ENCODE measurements at places on chromosomes 1 and 21.

- no peak for DNase-seq
These were observed 104.9 kb upstream of the EDEM3 start for GRCh38 chr1:184859381-184860105.

DNA sequence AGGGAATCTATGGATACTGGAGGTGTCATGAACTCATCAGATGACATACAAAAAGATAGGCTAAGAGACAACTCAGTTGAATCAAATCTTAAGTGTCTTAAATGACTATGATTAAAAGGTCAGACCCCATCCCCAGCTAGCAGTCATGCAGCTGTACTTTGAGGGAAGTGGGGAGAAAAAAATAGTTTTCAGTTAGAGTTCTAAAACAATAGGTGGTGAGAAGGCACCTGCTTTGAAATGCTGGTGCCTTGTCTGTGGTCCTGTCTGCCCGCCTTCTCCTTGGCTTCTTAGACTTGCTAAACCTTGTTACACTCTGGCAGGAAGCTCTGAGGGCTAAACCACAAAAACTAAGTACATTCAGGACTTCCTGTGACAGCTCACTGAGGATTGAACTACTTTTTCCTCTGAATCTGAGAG is 15.3 kb downstream of the CD2 start:
- DNase-seq = no peak

DNA sequence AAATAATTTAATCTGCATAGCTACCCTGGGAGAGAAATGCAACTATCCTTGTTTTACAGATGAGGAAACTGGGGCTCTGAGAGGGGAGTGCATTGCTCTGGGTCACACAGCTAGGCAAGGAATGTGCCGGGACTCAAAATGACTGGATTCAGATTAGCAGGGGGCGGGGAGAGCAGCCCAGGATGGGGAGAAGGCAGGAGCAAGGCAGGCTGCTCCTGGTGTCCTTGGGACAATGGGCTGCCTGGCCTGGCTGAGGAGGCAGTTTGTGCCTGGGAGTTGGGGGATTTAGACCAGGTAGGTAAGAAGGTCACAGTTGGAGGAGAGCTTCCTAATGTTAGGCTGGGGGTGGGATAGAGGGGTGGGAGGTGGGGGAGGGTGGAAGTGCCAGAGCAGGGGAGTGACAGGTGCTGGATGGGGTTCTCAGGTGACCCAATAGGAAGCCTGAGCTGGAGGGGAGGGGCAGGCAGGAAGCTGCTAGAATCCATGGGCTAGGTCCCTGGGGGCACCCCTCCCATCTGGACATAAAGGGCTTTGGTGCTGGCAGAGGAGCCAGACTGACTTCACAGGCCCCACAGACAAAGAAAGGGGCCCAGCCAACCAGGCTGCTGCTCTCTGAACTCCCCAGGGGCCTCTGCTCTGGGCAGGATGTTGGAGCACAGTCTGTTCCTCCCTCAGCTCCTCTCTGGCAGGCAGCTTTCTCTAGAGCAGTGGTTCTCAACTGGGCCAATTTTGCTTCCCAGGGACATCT is 29.0 kb downstream of the TRIM62 start:
- no peak for DNase-seq

DNA sequence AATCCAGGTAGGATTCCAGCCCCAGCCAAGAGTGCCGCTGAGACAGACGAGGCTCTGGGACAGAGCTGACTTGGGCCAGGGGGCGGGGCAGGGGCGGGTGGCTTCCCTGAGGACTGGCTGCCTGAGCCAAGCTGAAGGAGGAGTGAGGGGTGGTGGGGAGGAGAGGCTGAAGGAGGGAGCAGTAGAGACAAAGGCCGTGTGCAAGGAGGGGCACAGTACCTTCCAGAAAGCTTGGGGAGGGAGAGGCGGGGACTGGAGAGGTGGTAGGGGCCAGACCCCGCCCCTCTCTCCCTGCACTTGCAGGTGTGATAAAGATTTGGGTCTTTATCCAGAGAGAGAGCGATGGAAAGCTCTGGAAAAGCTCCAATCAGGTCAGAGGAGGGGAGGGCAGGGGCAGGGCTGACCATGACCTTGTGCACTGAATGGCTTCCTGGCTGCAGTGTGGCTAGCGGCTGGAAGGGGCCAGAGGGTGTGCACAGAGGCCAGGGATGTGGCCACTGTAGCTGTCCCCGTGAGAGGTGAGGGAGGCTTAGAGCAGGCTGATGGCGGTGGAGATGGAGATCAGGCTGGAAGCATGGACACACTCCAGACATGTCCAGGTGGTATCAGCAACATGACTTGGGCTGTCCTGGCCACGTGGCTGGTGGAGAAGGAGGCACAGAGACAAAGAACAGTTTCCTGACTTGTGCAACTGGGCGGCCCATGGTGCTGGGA is 6.7 kb upstream of the EPHA8 start:
- DNase-seq = no peak

DNA sequence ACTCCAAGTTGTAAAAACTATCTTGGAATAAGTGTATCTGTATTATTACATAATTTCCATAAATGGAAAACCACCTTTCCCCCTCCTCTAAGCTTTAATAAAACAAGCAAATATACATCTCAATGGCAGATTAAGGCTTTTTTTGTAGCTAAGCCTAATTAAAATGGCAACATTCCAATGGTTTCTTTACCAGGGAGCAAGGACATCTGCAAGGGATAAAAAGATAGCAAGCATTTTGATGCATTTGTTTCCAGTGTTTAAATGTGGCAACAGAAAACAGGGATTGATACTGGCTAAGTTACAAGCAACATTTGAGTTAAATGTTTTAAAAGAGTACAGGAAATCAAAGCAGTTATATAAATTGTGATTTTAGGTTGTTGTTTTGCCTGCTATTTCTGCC is 1012.7 kb downstream of the ADGRL2 start:
- no peak for DNase-seq

GRCh38 chr1:47644212-47644573 is 206.3 kb downstream of the FOXD2 start:
- DNase-seq = no peak

- no peak for DNase-seq
These were observed 603.5 kb upstream of the ADAMTS5 start for GRCh38 chr21:27570306-27570868.

DNA sequence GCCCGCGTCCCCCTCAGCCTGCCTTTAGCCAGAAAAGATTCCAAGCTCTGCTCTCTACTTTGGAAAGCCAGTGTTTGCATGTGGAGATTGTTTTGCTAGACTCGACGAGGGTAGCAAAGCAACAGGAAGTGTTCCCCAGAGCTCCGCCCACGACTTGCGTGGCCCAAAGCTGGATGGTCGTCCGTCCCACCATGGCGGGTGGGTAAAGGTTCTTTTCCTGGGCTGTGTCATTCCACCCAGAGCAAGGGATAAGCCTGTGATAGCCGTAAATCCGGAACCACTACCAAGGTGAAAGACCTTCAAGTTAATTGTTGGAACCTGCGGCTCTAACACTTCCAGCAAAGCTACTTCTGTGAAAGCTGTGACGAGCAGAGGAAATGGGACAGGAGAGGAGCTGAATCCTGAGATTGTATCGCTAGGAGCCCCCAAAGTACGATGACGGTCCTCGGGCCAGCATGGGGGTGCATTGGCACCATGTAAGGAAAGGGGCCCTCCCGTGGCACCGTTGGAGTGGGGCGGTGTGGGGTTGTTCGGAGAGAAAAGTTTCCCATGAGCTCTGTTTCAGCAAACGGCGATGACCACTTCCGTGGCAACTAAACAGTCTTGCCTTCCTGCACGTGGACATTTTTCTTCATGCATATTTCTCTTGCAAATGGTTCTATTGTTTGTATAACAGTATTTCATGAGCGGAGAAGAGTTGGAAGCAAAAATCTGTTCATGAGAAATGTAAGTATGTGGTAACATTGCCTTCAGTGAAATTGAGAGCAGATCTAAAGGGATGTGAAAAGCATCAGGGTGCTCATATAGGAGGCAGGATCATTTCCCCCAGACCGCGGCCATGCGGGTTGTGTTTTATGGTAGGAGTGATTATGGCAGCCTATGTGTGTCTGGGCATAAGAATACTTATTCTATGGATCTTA is 8.4 kb downstream of the MX2 start:
- DNase-seq = peak; percentile 37

- peak; percentile 14 for DNase-seq
These were observed 90.0 kb downstream of the GRIK1 start for GRCh38 chr21:29849735-29850176.

- DNase-seq = no peak
These were observed 62.4 kb downstream of the MAP3K21 start for GRCh38 chr1:233389893-233390292.

GRCh38 chr1:162690672-162691434 is 58.6 kb downstream of the DDR2 start:
- no peak for DNase-seq

- DNase-seq = no peak
These were observed 13.1 kb downstream of the PCSK9 start for GRCh38 chr1:55052221-55053142.

All from activated T-cell treated with anti-CD3 and anti-CD28 coated beads for 48 hours (primary cell).